ENCODE measurements at places on chromosomes 11 and 22.

DNA sequence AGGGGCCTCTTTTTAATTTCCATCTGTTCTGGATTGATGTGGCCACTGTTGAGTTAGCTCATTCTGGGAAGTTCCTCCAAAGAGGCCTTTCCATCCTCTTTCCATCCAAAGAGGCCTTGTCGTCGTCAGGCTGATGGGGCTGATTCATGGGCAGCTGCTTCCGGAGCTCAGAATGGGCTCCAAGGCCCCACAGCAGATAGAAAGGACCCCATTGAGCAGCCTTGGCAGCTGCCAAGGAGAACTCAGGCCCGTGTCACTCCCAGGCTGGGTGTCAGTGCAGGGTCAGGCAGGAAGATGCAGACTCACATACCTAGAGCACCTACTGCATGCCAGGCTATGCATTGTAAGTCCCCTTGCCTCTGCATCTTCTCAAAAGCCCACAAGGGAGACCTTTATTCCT lies 524.1 kb downstream of the MIAT start:
- no peak for ATAC-seq

DNA sequence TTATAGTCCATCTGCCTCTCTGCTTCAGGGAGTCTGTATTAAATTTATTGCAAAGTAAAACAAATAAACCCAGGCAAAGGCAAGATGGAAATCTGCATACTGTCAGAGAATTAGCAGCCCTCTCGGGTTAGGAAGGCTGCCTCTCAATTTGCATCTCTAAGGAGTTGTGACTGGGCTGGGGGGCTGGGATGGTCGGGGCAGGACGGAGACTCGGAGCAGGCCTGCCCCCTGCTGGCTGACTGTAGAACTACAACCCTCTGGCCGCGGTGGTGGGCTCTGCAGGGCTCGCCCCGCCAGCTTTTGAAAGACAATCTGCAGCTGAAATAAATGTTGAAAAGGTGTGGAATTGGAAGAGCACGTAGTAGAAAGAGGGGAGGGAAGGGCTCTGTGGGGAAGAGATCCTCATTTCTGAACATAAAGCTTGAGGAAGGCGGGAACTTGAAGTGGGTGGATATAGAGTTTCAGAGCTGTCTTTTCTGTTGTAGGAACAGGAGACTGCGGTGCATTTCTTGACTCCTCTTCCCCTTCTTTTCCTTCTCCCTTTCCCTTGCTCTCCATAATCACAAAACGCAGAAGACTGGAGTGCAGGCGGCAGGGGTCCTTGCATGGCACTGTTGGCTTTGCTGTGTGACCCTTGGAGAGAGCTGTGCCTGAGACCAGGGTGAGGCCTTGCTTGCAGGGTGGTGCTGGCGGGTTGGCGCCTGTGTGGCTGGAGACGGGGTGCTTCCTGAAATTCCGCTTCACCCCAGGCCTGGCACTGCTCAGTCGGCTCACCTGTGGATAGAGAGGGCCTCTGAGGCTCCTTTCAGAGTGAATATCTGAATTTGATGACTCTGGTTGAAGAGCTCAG lies 22.6 kb upstream of the PKNOX2 start:
- ATAC-seq: peak; percentile 73

- no peak for ATAC-seq
Observed at GRCh38 chr11:133898770-133899115, 53.4 kb upstream of the SPATA19 start.

DNA sequence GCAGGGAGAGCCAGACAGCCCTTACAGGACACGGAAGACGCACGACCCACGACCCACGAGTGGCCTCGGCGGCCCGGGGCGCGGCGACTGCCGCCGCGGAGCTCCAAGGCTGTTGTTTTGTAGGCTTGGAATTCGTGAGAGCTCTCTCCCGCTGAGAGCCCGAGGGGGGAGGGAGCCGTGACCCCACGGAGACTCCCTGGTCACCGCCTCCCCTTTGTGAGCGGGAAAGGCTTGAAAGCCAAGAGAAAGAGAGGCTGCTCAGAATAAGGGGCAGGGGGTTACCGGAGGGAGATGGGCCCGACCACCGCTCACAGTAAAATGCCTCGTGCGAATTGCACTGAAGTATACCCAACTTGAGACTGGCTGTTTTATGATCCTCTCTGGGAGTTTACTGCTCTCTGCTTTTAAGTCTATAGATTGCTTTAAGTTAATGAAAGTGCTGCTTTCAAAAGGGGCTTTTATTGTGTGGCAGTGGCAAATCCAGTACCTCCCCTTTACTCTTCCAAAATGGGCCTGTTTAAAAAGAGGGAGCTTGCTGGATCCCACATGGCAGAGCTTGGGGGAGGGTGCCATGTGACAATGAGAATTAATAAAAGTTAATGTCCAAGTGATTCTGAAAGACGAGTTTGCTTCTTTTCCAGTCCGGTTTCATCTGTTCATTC lies 2.9 kb downstream of the PKNOX2 start:
- no peak for ATAC-seq

- peak; percentile 5 for ATAC-seq
Observed at GRCh38 chr11:113448316-113448677, 26.9 kb downstream of the DRD2 start.

DNA sequence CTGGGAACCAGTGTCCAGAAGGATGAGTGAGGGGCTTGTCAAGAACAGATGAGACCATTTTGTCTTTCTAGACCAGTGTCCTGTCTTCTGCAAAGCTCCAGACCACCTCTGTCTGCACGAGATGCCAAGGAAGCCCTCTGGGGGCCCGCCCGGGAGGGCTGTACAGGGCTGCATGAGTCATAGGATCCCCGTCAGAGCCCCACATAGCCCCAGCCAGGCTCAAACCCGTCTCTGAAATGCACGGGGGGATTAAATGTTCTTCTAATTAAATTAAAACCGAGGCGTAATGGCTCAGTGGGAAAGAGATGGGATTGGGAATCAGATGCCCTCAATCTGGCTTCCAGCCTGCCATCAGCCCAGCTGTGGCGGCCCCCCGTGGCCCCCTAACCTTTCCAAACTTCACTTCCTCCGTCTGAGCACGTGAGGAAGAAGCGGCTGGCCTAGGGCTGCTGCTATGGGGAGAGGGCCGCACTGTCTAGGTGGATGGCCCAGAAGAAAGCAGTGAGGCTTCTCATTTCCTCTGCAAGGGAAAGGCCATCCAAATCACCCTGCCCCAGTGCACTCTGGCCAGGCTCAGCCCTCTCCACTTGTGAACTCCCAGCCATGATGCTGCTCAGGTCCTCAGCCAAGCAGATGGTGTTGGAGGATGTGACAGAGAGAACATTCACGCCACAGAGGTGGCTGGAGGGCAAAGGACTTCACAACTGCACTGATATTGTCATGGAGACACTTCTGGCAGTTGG lies 32.8 kb downstream of the KCNQ1OT1 start:
- ATAC-seq: no peak

DNA sequence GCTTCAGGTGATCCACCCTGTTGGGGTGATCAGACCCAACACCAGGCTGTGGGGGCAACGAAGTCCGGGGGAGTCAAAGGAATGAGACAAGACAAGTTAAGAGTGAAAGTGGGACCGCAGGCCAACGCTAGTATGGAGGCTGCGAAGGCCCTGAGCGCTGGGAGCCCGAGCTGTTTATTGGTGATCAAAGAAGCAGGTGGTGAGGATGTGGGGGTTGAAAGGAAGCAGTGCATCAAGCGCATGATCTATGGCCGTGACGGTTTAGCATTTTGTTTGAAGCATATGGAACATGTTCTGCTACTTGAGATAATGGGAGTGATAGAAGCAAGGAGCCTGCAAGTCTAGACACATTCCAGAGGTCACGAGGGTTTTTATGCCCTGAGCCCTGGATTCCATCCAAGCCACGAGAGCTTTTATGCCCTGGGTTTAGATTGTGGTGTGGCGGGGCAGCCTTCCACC lies 49.5 kb downstream of the MCHR1 start:
- ATAC-seq: peak; percentile 57

DNA sequence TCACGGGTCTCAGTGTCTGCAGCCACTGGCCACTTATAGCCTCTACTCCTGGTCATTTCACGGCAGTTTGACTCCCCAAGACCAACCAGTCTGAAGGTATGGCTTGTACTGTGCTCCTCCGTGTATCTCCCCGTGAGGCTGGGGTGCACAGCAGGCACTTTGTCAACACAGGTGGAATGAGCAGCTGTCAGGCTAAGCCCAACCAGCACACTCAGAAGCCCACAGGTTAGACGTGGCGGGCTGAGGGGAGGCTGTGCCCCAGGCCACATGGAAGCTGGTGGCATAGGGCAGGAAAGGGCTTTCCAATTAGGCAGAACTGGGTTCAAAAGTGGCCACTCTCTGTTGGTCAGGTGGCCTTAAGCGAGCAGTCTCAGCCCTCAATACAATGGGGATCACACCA lies 7.0 kb downstream of the TP53I11 start:
- no peak for ATAC-seq

DNA sequence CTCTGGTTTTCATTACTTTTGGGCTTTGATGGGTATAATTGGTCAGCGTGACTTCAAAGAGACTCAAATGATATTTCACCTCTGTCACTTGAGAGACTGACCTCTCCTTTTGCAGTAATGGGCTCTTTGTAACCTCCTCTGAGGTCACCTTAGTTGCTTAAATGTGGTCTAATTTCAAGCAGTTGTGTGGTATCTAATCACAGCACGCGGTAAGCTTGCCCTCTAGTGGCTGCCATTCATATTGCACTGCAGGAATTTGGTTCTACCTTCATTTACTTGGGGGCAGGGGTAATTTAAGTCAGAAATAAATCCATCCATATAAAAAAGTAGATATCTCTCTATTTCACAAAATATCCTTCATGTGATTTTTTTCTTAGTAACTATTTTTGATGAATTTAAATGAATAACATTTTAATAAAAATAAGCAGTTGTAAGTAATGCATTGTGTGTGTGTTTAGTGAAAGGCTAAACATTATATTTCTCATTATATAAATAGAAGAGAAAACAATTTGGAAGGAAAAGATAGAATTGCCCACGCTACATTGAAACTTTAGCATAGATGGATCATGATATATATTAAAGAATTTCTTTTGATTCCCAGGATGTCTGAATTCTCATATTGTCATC lies 55.0 kb upstream of the ANO3 start:
- ATAC-seq: peak; percentile 67

- no peak for ATAC-seq
Observed at GRCh38 chr22:29032584-29032983, 29.0 kb downstream of the C22orf31 start.

DNA sequence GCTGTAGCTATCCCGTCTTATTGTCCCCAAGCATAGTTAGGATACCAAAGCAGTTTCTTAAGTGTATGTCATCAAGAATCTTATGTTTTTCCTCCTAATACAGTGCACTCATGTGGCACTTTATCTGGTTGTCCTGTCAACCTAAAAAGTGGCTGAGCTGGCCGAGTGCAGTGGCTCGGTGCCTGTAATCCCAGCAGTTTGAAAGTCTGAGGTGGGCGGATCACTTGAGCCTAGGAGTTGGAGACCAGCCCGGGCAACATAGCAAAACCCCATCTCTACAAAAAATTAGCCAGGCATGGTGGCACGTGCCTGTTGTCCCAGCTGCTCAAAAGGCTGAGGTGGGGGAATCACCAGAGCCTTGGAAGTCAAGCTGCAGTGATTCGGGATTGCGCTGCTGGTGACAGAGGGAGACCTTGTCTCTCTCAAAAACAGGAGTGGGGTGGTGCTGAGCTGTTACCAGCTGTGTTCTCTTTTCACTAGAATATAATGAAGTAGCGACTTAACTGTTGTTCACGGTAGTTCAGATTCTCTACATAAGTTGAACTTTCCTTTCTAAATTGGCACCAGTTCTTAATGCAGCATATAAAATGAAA lies 48.1 kb downstream of the EP300 start:
- ATAC-seq: no peak

DNA sequence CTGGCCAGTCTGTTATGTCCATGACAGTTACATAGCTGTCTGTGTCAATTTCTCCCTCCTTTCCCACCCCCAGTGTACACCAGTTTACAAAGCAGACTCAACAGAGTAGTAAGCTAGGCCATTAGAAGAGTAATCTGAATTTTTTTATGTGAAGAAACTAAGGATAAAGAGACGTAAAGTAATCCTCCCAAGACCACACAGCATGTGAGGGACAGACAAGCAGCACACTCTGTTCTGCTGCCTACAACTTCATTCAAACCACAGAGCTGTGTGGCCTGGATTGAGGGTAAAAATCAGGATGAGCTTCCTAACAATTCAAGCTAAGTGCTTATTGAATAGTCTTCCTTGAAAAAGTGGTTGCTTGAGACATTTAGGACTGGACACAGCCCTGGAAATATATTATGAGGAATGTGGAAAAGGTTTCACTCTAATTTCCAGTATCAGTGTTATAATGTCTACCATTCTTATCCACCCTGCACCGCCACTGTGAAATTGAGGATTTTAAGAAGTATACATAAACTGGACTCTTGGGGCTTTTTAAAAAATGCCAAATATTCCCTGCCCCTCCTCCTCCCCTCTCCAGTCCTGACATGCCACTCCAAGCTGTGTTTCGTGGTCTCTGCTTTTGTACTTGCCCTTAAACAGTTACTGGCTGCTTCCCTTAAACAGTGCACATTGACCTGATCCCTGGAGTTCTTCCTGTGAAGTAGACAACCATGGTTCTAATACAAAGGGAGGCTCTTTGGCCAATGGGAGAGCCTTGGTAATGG lies 40.9 kb downstream of the EXT2 start:
- no peak for ATAC-seq

DNA sequence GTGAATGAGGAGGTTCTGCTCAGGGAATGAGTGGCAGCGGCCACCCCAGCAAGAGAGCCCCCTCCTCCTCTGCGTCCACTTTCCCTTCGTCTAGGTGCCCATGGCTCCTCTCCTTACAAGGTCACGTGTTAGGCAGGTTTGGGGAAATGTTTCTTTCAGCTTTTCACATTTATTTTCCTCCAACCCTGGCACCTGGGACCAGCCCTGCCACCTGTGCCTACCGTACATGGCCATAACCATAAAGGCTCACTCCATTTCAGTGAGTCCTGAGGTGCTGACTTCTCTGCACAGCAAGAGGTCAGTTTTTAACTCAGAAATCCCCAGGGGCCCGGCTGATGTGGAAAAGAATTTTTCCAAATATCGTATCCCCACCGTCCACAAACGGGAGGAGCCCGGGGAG lies 71.2 kb downstream of the FLI1 start:
- ATAC-seq: no peak

DNA sequence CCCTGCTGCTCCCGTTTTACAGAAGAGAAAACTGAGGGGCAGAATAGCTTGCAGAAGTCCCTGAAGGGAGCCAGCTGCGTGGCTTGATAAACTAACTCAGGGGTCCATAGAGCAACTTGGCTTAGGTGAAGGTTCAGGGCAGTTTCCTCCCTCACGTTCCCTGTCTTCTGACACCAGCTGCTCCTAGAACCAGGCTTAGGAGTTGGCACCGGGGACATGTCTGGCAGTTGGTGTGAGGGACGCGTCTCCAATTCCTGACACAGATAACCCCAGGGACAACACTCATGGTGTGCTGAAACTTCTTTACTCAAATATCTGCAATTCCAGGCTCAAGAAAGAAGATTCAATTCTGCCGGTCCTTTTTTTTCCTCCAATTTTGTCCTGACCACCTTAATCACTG lies 85.7 kb downstream of the DSCAML1 start:
- ATAC-seq: no peak

GRCh38 chr22:45537734-45538181 lies 35.1 kb downstream of the FBLN1 start:
- ATAC-seq: peak; percentile 90

Data from esophagus mucosa (tissue), 1 donor.